SK-N-SH treated with all-trans-retinoic acid at 6 μM for 48 hours (cell line): ENCODE measurements at places on chromosomes 3 and 15.

GRCh38 chr15:97077975-97078374 is 747.5 kb downstream of the NR2F2 start:
- ATAC-seq, result no peak

DNA sequence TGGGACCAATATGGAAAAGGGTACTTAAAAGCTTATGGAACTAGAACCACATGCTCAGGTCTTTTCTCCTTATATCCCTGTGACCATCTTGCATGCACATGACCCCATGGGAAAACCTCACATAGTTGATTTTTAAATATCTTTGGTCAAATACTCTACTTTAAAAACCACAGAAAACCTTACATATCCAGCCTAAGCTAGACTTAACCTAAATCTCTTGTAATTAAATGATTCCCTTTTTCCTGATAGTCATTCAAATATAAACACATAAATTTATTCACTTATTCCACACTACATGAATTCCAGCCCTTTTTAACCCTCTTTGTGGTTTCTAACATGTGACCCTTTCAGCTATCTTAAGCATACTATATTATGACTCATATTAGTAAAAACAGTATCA is 46.8 kb downstream of the DNAJC13 start:
- ATAC-seq, result peak; percentile 96

DNA sequence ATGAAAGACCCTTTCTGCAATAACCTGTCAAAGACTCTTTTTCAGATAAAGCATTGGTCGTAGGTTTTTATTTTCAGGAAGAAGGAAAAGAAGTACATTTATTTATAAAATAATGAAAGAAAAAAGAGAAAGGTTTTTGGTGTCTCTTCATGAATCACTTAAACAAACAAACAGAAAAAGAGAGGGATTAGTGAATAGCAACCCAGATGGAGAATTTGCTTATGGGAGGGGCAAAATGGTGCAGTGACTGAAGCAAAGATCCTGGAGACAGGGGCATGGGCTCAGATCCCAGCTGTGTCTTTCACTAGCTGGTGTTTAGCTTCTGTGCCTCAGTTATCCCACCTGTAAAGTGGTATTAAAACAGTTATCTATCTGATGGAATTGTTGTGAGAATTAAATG is 78.6 kb upstream of the PFN2 start:
- no peak for ATAC-seq

DNA sequence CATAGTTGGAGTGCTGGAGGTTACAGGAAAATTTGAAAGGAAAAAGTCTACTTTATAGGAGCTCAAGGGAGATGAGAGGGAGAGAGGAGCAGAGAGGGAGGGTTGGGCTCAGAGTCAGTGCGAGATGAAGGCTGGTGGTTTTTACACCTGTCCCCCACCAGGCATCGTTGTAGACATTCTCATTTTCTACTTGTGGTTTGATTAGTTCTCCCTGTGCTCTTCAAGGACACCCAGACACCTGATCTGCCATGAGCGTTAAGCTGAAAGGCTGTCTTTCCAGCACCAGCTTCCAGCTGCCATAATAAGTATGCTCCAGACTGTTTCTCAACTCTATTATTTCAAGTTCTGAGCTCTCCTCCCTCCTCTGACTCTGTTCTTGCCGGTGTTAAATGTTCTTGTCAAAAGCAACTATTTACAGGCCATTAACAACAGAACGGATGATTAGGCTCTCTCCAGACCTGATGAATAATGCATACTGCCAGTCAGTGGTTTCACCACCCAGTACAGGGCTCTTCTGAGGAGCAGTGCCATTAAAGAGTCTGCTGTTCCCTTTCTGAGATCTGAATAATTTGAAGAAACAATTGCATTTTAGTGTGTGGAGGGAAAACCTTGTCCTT is 514.6 kb upstream of the MCTP2 start:
- ATAC-seq, result no peak

DNA sequence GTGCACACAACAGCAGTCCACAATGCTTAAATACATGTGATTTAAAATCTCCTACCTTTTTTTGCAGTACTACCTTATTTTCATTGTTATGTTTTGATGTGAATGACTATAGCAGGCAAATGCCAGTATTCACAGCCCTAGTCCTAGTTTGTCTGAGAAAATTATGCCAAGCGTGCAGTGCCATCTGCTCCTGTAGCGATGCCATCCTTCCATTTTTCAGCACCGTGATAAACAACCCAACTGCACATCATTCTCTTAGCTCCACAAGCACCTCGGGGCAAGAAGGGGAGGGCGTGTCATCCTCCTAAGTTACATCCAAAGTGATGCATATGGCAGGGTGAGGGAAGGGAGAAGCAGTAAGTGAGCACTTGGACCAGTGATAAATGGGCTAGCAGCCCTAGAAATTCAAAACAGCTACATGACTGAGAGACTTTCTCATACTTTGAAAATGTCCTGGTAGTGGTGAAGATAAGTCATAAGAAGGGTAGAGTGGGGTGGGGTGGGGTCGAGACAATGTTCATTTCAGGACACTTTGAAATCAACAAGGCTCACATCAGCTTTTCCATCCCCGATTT is 198.8 kb downstream of the LSAMP start:
- no peak for ATAC-seq

DNA sequence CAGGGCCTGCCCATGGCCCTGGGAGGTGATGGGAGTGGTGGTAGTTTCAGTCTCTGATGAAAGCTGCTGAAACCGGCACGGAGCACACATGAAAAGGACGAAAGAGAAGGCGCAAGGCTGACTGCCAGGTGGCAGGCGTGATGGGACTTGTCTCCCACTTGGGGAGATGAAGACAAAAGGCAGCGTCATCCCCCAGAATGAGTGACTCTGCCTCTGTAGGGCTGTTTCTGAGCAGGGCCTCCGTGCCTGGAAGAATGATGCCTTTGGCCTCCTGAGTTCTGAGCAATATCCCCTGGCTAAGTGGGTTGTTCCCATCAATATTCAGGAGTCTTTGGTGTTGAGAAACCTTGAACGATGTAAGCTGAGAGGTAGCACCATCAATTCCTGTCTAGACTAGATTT is 237.8 kb downstream of the OPA1 start:
- ATAC-seq, result no peak

DNA sequence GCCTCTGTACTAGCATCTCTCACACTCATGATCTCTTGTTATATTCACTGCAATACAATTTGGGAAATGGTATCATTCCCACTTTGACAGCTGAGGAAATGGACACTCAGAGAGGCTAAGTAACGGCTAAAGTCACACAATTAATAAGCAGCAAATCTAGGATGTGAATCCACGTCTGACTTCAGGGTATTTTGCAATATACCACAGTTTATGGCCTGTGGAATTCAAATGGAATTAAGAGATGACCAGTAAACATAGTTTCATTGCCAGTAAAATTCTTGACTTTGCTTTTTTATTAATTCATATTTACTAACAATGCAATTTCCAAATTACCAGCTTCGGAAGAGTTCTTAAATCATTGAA is 61.1 kb downstream of the CCNL1 start:
- ATAC-seq, result no peak

DNA sequence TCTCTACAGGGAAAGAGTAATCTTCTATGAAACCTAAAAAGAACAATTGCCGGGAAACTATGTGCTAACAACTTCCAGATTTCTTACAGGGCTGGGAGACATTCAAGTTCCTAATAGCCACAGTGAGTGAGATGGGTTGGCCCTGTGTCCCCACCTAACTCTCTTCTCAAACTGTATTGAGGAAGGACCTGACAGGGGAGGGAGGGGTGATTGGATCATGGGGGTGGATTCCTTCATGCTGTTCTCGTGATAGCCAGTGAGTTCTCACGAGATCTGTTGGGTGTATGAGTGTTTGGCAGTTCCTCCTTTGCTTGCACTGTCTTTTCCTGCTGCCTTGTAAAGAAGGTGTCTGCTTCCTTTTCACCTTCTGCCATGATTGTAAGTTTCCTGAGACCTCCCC is 958.7 kb downstream of the AGBL1 start:
- ATAC-seq, result no peak

DNA sequence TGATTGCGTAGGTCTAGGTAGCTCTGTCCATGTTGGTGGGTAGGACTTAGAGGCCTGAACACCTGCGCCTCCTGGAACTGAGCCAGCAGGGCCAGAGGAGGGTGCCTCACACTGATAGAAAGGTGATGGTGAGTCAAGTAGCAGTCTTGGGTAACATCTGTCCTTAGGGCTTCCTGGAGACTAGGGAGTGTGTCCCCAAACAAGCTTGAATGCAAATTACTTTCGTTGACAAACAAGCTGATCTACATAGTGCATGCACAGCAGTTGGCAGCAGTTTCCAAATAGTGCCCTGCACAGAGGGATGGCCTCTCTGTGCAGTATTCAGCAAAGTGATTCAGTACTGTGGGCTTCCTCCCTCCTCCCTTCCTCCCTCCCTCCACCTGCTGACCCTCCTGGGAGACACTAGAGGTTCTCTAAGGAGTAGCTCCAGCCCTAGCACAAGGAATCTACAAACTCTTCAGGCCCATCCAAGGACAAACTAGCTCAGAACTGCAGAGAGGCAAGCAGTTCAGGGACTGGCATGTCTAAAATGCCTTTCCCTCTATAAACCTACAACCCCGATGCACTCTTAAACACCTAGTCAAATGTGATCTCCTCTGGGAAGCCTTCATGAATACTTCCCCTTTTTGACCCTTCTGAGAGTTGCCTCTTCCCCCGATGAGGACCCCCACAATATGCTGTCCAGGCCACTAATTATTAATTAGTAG is 61.0 kb downstream of the TLE3 start:
- ATAC-seq, result no peak

- ATAC-seq, result peak; percentile 87
Observed at GRCh38 chr3:114290911-114291901, 2.6 kb upstream of the TIGIT start.

DNA sequence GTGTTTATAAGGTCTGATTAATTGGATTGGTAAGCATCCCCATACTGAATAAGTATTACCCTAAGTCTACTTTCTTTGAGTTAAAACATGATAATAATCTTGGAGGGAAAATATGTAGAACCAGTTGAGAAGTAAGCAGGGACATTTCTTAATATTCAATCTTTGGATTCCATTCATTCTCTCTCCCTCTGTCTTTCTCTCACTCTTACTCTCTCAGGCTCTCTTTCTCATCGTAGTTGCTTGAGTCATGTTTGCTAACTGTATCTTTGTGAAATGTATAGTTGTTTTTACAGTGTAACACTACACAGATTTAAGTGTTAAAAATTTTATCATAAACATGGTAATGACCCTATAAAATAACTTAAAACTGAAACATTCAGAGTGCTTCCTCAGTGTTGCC is 163.8 kb downstream of the RSRC1 start:
- ATAC-seq, result no peak

GRCh38 chr3:94064243-94064860 is 1.5 kb downstream of the NSUN3 start:
- ATAC-seq, result no peak

- ATAC-seq, result peak; percentile 94
Observed at GRCh38 chr3:58998476-58999117, 51.2 kb downstream of the CFAP20DC start.

- ATAC-seq, result no peak
Observed at GRCh38 chr3:75272691-75273090, 391.4 kb upstream of the FRG2C start.

GRCh38 chr3:151276687-151277042 is 1.7 kb downstream of the P2RY14 start:
- no peak for ATAC-seq

DNA sequence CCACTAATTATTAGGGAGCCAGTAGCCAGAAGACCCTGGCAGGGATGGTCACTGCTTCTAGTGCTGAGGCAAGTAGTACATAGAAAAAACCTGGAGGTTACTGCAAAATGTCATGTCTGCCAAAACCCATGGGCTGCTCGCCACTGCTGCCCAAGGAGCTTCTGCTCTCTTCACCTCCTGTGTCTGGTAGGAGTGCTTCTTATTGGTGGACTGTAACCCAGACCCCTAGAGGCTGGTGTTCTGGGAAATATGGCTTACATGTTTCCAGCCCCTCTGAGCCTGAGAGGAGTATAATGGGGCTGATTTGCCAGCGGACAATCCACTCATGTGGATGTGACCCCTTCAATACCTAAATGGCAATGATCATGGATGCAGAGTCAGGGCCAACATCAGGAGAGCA is 286.4 kb downstream of the EPHB1 start:
- ATAC-seq, result no peak
